Ovary (tissue), 10 donors: ENCODE measurements at places on chromosomes 5 and 9. TPM values are rescaled to one million over a fixed set of nuclear protein-coding genes. Genes with fewer than 3 reads are reported as not detected.
A peak's percentile ranks its signal among the peaks of the same experiment; 100 is the strongest.

Gene FAM163B
- total RNA-seq: 0.30 TPM

- DNase-seq: no peak
Measured at GRCh38 chr5:39379693-39380092, 15.4 kb upstream of the C9 start.

Gene GLDC
- 0.52 TPM for total RNA-seq

DNA sequence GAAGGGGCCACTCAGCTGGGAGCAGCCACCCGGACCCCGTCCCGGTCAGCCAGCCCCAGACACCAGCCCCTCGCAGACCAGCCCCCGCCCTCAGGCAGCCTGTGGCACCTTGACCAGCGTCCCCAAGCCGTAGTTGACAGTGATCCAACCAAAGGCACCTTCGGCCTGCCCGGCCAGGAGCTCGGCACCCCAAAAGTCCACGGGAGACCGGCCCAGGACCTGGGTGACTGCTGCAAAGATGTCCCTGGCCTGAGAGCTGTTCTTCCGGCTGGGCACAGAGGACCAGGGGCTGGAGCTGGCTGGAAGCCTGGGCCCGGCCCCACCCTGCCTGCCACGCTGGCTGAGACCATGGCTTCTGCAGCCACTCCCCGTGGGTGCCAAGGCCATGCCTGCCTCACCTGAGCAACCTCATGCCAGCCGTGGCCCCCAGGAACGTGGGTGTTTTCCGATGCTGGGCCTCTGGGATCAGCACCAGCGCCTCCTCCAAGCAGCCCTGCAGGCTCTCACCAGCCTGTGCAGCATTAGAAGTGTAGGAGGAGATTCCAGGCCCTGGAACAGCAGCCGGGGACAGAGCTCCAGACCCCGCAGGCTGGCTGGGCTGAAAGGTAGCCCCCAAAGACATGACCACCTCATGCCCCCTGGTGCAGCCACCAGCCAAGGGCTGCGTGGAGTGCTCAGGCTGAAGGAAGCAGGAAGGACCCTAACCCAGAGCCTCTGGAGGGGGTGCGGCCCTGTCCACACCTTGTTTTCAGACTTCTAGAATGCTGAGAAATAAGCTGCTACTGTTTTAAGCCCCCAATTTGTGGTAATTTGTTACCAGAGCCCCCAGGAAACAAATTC is 4.2 kb downstream of the ENTPD8 start:
- peak; percentile 44 for DNase-seq

DNA sequence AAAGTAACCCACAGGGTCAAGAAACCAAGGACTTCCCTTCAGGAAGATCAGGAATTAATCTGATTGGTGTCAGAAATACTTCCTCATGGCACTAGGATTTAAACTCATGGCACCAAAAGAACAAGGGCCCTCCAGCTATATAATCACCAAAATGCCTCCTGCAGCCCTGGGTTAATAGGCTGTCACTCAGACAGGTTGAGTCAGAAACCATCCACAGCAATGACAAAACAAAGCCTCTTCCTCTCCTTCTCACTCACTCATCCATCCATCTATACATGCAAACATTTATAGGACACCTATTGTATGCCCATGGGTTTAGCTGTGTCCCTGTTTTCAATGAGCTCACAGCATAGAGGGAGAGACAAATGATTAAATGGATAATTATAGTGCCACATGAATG is 62.5 kb upstream of the SPOCK1 start:
- DNase-seq: no peak

DNA sequence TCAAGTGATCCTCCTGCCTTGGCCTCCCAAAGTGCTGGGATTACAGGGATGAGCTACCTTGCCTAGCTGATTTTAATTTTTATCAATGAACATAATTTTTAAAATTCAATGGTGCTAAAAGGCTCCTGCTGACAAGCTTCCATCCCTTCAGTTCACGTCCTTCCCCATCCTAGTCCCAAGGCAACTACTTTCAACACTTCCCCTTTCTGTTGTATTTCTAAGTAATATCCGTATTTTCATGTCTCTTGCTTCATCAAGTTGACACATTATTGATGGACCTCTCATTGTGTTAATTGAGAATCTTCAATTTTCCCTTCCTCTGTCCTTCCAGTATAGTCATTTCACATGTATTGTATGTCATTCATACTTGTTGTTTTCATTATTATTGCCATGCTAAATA is 93.8 kb upstream of the RASGRF2 start:
- no peak for DNase-seq

GRCh38 chr9:132465131-132465635 is 55.2 kb downstream of the CFAP77 start:
- no peak for DNase-seq

Gene WDR55
- 16.6 TPM for total RNA-seq
